ENCODE measurements at places on chromosomes 1 and 21.

- DNase-seq: no peak
These were observed 30.6 kb downstream of the KIF14 start for GRCh38 chr1:200590001-200590400.

DNA sequence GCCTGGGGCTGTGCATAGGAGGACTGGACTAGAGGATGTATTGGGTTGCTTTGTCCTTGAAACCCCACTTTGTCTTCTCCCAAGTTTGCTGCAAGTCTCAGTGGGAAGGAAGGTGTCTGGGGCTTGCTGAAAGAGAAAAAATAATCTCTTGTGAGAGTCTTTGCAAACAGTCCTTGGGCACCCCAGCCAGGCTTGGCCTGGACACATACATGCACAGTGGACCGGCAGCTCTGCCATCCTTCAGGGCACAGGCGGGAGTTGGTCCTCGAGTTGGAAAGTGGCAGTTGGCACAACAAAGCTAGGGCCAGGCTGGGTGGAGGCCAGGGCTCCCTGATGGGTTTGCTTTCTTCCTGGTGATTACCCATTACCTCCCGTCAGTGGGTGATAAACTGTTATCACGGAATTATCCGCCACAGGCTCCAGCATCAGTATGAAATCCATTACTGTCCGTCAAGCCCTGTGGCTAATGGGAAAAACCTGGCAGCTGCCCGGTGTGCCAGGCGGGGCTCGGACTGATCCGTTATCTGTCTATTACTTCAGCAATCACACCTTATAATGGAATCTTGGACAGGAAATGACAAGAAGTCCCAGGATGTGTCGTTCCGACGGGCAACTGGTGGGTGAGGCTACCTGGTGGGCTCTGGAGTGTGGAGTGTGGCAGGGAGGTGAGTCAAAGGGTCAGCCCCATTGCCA lies 265.7 kb downstream of the GRIK3 start:
- DNase-seq: no peak

DNA sequence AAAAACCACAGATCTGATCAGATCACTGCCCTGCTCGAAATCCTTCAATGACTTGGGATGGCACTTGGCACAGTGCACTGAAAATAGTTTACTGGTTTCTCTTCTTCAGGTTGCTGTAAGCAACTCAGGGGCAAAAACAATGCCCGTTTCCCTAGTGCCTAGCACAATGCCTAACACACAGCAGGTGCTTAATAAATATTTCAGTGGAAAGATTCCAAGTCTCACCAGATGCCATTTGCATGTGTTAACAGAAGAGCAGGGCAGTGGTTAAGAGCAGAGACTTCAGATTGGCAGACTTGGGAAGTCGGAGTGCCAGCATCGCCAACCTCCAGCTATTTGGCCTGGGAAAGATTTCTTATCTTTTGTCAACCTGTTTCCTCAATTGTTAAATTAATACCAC lies 10.9 kb upstream of the METTL25B start:
- DNase-seq: no peak

- DNase-seq: peak; percentile 50
These were observed 285.3 kb downstream of the CAMTA1 start for GRCh38 chr1:7070389-7071029.

DNA sequence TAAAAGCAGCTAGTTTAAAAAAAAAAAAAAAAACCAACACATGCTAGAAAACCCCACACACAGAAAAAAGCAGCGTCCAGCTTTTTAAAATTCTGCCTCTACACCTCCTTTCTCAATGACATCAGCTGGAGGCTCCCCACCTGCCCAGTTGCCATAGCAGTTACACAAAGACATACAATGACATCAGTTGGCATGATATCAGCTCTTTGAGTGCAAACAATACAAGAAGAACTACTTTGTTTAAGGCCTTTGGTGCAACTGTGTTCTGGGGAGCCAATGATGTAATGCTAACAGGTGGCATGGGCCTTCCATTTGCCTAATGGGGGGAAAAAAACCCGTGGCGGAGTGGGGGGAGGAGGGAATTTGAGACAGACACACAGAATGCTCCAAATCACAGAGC lies 32.9 kb downstream of the DUSP10 start:
- peak; percentile 44 for DNase-seq

GRCh38 chr1:28807986-28808385 lies 4.0 kb upstream of the OPRD1 start:
- no peak for DNase-seq

- no peak for DNase-seq
These were observed 164.9 kb downstream of the NFIA start for GRCh38 chr1:61247051-61247825.

- DNase-seq: no peak
These were observed 17.7 kb downstream of the DHRS3 start for GRCh38 chr1:12600335-12600734.

DNA sequence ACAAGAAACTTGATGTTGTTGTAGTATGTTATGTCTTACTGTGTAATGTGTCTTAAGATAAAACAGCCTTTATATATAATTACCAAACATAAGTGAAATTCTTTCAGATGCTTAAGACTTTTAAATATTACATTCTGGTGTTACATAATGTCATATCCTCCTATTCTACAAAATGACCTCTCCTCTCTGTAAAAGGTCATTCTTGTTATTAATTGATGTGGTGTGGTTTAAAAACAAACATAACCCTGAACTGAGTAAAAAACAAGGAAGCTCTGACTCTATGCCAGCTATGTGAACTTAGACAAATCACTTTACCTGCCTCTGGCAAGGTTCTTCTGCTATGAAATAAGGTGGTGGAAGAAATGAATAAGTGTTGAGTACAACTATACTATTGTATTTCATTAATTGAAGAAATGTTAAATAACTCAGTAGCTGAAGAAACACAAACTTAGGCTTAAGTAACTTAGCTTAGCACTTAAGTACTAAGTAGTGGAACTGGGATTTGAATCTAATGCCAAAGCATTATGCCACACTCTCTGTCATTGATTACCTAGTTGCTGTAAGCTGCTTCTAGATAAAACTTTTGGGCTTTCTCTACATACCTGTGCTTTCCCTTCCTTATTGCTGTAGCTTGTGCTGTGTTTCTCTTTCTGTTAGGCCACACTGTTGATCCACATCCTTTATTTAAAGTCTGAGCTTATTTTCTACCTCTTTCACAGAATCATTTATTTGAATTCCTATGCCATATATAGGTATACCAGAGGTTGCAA lies 859 bp upstream of the ANGPTL1 start:
- DNase-seq: no peak

DNA sequence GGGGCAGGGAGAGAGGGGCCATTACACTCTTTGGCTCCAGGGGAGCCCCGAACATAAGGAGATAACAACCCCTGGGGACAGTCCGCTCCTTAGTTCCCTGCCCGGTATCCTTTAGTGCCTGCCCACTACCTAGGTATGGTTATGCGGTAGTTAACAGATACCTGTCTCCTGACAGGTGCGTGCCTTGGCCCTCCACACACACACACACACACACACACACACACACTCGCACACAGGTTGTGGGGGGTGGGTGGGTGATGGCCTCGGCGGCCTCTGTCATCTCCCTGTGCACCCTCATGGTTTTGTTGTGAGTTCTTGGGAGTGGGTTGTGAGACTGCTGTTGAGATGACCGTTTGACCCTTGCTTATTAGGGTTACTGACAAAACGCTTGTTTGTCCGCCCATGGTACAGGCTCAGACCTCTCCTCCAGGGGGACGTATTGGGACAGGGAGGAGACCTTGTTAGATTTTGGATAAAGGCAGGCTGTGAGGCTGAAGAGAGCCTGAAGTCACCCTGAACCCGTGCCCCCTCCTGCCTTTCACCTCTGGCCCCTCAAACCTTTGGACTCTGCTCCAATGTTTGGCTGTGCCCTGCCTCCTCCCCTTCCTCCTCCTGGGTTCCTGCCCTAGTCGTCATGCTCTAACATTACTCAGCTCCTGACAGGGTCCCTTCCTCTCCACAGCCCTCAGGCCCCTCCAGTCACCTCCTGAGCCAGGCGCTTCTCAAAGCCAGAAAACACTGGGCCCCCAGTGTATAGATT lies 979 bp downstream of the RASSF5 start:
- DNase-seq: no peak

- no peak for DNase-seq
These were observed 25.3 kb downstream of the TMEM51 start for GRCh38 chr1:15178571-15179484.

All from left colon (tissue), 2 donors.